ENCODE measurements at places on chromosomes 1 and 21.
A peak's percentile ranks its signal among the peaks of the same experiment; 100 is the strongest.

DNA sequence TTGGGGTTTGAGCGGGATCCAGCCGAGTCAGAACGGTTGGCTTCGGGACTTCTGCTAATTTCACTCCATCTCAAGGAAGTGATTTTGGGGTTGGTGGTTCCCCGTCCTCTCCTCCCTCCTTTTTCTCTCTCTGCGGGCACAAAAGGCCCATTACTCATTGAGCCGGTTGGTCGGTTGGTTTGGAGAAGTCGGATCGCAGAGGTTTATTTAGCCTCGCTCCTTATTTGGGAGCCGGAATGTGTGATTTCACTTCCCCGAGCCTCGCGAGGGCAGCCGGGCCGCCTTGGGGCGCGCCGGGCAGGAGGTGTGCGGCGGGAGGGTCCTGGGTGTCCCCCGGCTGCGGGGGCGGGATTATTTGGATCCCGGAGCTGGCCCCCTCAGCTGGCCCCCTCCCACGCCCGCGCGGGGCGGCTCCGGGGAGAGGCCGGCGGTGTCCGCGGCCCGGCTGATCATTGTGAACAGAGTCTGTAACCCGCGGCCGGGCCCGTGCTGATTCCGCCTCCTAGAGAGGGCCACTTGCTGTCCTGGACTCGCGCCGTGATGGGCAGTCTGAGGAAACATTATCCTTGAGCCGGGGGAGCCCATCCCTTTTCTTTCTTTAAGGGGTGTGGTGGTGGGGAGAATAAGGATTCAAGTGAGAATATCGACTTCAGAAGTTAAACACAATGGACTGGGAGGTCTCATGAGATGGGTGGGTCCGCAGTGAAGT, 1.2 kb downstream of the MAPKAPK2 start:
- DNase-seq = no peak

DNA sequence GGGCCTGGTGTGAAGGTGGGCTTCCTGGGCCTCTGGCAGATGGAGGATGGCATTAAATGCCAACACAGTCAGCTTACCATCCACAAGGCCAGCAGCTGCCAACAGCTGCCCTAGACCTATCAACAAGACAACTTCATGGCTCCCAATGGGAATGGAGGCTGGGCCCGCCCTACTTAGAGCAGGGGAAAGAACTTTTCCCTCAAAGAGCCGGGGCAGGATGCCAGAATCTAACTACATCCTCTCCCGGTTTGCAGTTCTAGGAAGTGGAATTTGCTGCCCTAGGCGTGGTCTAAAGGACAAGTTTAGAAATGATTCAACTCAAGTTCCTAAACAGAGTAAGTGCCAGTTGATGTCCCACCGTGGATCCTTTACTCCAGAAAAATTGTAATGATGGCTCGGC, 13.1 kb downstream of the ICMT start:
- no peak for DNase-seq

GRCh38 chr1:175399795-175400194, 207.2 kb upstream of the KIAA0040 start:
- DNase-seq = no peak

DNA sequence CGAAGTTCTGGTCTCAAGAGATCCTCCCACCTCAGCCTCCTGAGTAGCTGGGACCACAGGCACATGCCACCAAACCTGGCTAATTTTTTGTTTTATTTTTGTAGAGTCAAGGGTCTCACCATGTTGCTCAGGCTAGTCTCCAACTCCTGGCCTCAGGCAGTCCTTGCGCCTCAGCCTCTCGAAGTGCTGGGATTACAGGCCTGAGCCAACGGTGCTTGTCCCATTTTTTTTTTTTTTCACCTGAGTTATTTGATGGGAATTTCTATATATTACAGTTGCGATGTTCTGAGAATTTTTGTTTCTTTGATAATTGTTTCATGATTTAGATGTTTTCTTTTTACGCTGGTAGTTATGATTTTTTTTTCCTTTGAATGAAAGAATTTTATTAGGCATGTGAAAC, 2.5 kb downstream of the RABGAP1L start:
- DNase-seq = no peak

GRCh38 chr1:226626577-226626956, 78.0 kb downstream of the STUM start:
- peak; percentile 50 for DNase-seq

- DNase-seq = no peak
Observed at GRCh38 chr1:39136638-39137037, 67.9 kb upstream of the MACF1 start.

DNA sequence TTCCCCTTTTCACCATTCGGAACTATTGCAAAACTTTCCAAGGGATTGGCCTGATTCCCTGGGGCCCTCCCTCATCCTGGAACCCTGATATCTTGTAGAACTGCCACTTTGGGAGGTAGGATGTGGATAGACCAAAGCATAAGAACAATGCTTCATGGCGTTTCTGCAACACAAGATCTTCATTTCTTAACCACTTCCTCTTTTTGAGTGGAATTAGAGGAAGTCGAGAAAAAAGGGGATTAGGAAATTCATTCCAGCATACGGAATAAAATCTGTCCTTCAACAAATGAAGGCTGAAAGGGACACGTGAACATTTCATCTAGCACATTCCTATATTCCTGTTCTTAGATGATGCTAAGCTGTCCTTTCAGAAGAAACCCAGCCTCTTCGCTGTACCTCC, 149.3 kb downstream of the HUNK start:
- DNase-seq = no peak

- no peak for DNase-seq
Observed at GRCh38 chr21:33395891-33396331, 7.3 kb upstream of the IFNGR2 start.

- no peak for DNase-seq
Observed at GRCh38 chr21:23936224-23936623, 1671.1 kb downstream of the MRPL39 start.

GRCh38 chr1:82565146-82565545, 764.4 kb downstream of the ADGRL2 start:
- DNase-seq = no peak

DNA sequence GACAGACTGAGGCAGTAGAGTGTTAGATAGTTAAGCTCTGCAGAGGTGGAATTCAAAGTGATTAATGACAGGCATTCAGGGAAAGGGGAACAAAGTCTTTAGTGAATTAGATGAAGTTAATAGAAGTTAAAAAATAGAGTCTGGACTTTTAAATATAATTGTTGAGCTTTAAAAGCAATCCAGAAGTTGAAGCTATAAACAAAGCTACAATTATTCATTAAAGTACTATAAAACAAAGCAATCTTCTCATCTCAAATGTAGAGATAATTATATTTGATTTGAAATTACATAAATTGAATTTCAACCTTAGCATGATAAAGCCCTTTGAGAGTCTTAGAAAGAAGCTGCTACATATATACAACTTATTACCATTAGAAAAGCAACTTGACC, 710.6 kb downstream of the MRPL39 start:
- no peak for DNase-seq

DNA sequence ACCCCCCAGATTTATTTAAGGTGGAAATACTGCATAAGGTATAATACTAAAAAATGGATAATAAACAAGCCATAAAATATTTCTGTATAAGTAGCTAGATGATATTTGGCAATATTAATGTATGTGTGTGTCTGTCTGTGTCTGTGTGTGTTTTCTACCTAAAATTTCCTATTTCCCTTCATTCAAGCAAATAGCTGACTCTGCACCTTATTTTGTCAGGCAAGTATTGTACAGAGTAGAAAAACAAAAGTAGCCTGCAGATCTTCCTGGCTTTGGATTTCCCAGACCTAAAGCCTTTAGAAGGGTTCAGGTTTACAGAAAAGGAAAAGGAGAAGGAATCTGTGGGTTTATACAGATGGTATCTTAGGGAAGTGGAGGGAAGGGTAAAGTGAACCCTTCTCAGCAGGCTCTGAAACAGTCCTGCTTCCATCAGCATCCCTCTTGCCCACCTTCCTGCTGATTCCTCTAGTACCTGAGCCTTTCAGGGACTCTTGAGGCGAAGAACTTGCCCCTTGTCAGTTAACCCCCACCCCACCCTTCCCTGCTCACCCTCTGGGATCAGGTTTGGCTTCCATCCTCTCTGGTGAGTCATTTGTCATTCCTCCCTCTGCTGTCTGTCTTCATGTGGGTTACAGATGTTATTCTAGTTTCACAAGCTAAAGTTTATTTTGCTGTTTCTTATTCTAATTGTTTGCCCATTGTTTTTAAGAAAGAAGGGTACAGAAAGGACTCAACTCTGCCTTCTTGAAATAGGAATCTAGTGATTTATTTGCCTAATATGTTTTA, 21.7 kb upstream of the RGS16 start:
- DNase-seq = no peak

GRCh38 chr1:89022167-89022959, at the start of gene GBP3:
GBP3 (minus strand) TSS chr1:89022866; CDS start chr1:89020721, 2,145 bp downstream.
- no peak for DNase-seq

DNA sequence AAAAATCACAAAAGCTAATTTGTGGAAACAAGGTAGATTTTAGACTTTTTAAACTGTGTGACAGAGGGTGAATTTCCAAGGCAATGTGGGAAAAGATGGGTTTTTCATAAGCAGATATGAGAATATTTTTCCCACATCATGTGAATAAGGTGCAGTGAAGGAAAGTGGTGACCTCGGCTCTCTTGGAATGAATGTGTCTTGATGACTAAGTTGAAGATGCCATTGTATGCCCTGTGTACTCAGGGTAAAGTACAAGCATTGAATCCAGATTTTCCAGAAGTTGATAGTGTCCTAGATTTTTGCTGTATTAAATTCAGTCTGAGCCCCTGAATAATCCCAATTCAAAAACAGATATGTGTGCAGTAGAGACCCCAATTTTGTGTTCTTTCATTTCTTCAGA, 442.6 kb upstream of the ADGRL2 start:
- no peak for DNase-seq

DNA sequence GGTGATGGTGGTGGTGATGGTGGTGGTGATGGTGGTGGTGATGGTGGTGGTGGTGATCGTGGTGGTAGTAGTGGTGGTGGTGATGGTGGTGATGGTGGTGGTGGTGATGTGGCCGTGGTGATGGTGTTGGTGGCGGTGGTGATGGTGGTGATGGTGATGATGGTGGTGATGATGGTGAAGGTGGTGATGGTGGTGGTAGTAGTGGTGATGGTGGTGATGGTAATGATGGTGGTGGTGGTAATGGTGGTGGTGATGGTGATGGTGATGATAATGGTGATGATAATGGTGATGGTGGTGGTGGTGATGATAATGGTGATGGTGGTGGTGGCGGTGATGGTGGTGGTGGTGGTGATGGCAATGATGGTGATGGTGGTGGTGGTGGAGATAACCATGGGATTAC, 6.8 kb upstream of the COL6A2 start:
- no peak for DNase-seq

- DNase-seq = no peak
Observed at GRCh38 chr1:99758073-99758511, 8.3 kb downstream of the FRRS1 start.

DNA sequence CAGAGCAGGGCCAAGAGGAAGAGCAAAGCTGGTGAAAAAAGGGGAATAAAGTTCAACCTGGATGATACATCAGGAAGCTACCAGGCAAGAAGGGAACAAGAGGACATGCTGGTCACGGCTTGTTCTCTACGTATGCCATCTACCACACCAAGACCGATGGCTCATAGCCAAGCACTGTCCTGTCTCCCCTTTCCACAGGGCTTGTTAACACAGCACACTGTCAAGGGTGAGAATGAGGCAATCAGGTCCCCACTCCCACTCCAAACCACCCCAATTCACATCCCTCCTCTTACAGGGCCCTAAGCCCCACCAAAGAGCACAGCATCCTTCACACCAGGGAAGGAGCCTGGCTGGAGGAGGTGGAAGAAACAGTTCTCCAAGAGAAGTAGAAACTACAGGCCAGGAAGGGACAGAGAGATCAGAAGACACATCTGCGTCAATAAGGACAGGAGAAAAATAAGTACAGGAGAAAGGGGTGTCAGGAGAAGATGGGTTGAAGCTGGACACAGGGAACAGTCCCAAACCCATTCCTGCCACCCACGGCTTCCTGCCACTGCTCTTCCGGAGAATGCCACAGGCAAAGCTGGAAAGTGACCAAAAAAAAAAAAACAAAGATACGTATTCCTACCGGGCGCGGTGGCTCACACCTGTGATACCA, 923 bp upstream of the SHC1 start:
- no peak for DNase-seq

GRCh38 chr1:154567386-154568156, at the start of gene CHRNB2:
CHRNB2 (plus strand) TSS chr1:154567778; CDS start chr1:154568045, 267 bp downstream.
- DNase-seq = peak; percentile 42

- DNase-seq = no peak
Observed at GRCh38 chr1:16164213-16165072, 8.6 kb upstream of the EPHA2 start.

DNA sequence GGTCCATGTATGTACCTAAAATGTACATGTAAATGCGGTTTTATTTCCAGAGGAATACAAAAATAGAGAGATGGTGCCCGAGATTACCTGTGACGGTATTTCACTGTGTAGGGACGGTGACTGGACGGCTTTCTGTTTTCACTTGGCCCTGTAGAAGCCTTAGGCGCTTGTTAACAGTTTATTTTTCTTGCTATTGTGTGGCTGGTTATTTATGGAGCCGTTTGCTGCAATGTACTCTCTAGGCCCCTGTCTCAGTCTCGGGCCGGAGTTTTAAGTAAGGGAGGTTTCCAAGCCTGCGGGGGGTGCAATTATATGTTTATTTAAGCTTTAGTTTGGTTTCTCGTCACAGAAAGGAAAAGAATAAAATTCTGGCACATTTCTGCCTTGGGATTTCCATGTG, 413 bp downstream of the EFCAB7 start:
- DNase-seq = no peak

DNA sequence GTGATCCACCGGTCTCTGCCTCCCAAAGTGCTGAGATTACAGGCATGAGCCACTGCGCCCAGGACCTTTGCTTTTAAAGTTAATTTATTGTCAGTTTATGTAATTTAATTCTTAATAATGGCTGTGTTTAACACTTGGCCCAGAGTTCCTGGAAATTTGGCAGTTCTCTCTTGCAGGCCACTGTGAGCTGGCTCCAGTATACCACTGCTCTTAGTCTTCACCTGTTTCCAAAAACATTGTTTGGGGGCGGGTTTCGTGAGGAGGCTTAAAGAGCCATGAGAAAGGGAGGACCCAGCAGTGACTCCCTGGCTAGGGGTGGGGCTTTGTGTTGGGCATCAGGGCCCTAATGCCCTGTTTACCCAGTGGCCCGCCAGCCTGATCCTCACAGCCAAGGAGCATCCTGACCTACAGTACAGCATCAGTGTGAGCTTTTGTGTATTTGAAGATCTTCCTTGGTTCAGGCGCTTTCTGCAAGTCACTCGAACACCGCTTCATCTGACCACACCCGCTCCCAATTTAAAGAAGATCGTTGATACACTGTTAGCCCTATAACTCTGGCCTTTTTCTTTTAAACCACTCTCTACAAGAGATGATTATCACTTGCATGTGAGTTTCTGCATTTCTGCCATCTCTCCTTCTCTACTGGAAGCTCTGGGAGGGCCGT, 12.0 kb upstream of the BGLAP start:
- no peak for DNase-seq

All from stimulated activated CD8-positive, alpha-beta memory T cell treated with anti-CD3 and anti-CD28 coated beads, Interleukin-2, amount 100 ng/mL, for 1 hour (primary cell).